Activated effector memory CD4-positive, alpha-beta T cell treated with Interleukin-2 at 50 U/mL for 16 hours (primary cell): ENCODE measurements at places on chromosomes 5 and 9.

DNA sequence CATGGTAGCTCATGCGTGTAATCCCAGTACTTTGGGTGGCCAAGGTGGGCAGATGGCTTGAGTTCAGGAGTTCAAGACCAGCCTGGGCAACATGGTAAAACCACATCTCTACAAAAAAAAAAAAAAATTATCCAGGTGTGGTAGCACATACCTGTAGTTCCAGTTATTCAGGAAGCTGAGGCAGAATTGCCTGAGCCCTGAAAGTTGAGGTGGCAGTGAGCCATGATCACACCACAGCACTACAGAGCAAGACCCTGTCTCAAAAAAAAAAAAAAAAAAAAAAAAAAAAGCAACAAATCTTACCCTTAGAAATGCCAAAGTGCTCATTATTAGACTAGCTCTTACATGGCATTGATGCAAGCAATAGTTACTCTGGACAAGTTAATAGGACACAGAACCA lies 724.9 kb downstream of the MAT2B start:
- DNase-seq = no peak

GRCh38 chr5:143721925-143722324 lies 90.0 kb upstream of the HMHB1 start:
- no peak for DNase-seq

- DNase-seq = no peak
Measured at GRCh38 chr5:149215478-149216090, 56.1 kb upstream of the AFAP1L1 start.

DNA sequence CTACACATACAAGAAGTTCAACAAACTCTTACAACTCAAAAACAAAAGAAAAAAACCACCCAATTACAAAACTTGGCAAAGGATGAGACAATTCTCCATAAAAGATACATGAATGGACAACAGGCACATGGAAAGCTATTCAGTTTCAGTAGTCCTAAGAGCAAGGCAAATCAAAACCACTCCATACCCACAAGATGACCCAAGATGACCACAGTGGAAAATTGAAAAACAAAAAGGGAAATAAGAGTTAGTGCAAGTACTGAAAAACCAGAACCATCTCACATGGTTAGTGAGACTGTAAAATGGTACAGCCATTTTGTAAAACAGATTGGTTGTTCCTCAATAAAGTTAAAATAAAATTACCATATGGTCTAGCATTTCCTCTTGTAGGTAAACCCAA lies 287.1 kb upstream of the CDH9 start:
- DNase-seq = no peak

- DNase-seq = no peak
Measured at GRCh38 chr5:96196407-96196806, 234.8 kb upstream of the ELL2 start.

DNA sequence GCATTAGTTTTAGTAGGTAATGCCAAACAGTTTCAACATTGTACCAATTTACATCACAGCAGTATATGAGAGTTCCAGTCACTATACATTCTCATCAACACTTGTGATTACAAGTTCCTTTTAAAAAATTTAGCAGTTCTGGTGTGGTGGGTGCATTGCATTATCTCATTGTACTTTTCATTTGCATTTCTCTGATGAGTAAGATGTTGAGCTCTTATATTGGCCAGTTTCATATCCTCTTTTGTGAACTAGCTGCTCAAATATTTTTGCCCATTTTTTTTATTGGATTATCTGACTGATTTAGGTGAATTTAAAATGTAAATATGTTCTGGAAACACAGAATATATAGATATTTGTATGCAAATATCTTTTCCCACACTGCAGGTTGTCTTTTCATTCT lies 160.9 kb upstream of the NR3C1 start:
- no peak for DNase-seq

DNA sequence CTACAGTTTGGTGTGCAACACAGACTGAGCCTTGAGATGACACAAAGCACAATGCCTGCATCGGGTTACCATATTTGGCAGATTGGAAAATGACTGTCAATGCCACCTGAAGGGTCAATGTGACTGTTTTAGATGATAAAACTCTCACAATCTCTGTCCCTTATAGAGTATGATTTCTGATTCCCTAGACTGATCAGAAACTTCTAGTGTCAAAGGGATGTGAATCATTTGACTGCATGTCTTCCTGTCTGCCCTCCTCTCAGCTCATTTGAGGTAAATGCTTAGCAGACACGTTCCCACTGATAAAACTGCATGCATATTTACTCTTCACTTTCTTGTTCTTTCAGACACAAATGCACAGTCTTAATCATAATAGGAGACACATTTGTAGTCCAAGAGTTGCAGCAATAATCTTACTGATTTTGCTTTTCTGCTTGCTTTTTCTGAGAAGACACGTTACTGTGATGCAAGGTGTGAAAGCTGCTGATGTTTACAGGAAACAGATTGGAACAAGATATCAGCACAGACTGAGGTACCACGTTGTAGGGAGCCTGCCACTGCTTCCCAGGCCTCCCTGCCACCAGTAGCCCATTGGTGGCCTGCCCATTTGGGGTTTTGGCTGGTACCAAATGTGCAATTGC lies 77.8 kb downstream of the GCNT4 start:
- DNase-seq = no peak

DNA sequence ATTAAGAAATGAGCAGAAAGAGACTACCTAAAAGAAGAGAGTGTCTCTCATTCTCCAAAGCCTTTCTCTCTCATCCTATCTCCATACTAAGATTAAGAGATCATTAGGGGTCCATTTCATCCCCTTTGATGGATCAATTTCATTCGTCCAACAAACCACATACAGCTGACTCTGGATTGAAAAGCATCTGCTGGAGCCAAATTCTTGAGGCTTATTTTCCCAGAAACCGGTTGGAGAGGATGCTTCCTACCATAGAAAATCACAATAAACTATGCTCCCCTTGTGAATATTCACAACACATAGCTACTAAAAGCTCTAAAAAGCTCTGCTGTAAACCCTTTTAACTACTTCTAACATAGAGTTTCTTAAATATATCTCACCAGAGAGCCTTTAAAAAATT lies 755.0 kb upstream of the ZNF608 start:
- DNase-seq = no peak
